ENCODE measurements at places on chromosomes 1 and 21.

DNA sequence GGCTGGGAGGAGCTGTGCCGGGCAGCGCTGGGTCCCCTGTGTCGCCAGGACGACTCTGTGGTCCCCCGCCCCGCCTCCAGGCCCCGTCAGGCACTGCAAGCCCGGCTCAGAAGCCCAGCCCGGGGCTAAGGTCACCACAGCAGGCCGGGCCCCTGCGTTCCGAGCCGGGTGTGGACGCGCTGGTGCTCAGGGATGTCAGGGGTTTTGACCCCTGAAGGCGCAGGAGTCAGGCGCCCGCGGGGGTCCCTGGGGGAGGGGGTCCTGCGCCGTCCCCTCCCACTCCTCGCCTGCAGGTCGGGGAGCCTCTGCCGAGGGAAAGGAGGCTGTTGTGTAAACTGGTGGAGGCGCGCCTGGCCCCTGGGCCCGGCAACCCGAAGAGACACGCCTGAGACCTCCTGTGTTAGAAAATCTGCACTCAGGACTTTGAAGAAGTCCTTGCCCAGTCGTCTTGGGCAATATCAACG, 23.7 kb upstream of the TMEM54 start:
- no peak for DNase-seq

- no peak for DNase-seq
These were observed 8.1 kb upstream of the RNF187 start for GRCh38 chr1:228478912-228479711.

- DNase-seq: peak; percentile 91
These were observed 1.7 kb downstream of the BEST4 start for GRCh38 chr1:44786138-44786840.

- DNase-seq: no peak
These were observed 171.5 kb upstream of the DUSP10 start for GRCh38 chr1:221913351-221913892.

DNA sequence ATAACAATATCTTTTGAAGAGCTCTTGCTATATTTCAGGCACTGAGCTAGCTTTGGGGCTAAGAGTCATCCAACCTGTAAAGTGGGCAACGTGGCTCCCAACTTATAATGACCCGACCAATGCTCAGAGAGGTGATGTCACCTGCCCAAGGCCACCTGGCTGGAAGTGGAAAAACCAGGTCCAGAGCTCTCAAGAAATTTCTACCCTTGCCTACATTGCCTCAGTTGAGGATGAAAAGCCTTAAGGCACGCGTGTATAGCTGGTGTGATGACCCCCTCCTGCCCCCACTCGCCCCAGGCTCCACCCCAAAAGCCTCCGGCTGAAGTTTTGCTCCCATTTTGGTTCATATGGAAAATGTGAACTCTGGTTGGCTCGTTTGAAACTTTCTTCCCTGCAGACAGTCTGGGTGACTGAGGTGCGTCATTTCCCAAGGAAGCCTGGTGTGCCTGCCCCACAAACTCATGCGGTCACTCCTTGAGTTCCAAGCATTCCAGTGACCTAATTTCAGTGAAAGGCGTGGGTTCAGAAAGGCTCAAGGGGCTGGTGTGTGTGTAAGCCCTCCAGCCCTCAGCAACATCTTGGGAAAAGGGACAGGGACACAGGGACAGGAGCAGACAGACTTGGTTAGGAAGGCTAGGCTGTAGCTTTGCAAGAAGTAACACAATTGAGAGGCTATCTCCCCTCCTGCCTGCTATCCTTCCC, 20.5 kb downstream of the HTR1D start:
- DNase-seq: no peak

DNA sequence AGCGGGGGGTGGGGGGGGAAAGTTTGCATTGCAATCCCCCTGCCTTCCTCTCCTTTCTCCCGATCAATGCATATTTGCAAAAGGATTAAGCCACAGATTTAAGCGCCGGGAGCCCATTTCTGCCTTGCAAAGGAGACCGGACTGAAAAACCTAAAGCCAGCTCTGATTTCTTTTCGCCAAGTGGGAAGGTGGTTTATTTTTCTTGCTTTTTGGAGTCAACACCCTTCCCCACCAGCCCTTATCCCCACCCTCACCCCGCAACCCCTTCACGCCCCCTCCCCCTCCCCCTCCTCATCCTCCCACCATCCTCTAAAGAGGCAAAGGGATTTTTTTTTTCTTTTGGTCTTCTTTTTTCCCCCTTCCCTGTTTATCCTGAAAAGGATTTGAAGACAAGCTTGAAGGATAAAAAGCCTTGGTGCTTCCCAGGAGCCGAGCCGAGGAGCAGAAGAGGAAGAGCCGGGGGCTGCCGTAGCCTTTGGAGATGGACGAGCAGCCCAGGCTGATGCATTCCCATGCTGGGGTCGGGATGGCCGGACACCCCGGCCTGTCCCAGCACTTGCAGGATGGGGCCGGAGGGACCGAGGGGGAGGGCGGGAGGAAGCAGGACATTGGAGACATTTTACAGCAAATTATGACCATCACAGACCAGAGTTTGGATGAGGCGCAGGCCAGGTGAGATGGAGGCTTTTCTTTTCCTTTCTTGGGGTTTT, 513 bp downstream of the PBX1 start:
- DNase-seq: no peak

- no peak for DNase-seq
These were observed 314.3 kb downstream of the HHIPL2 start for GRCh38 chr1:222233444-222234158.

- no peak for DNase-seq
These were observed 66.1 kb upstream of the SERBP1 start for GRCh38 chr1:67496329-67496728.

DNA sequence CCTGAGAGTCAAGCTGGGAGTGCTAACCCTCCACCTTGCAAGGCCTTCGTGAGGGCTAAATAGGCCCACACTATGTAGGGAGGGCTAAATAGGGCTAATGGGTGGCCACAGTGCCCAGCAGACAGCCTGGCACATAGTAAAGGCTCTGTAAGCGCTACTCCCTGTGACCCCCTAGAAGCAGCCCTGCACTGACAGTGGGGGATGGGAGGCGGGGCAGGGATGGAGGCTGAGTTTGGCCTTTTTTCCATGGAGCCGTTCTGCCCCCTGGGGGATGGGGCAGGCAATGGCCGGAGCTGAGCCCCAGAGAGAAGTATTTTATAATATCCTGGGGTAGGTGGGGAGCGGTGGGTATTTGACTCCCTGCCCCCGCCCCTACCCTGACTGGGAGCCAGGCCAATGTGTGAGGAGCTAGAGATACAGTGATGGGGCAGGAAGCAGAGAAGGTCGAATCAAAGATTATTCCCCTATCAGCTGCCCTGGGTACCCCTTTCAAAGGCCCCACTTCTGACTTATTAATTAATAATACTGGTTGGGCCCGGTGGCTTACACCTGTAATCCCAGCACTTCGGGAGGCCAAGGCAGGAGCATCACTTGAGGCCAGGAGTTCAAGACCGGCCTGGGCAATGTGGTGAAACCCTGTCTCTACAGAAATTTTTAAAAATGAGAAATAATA, 42.3 kb downstream of the LACTBL1 start:
- peak; percentile 62 for DNase-seq

All from activated CD8-positive, alpha-beta memory T cell treated with anti-CD3 and anti-CD28 coated beads, Interleukin-2, amount 50 U/mL, for 48 hours (primary cell).